ENCODE measurements at places on chromosomes 2 and 18.
A peak's percentile ranks its signal among the peaks of the same experiment; 100 is the strongest.

DNA sequence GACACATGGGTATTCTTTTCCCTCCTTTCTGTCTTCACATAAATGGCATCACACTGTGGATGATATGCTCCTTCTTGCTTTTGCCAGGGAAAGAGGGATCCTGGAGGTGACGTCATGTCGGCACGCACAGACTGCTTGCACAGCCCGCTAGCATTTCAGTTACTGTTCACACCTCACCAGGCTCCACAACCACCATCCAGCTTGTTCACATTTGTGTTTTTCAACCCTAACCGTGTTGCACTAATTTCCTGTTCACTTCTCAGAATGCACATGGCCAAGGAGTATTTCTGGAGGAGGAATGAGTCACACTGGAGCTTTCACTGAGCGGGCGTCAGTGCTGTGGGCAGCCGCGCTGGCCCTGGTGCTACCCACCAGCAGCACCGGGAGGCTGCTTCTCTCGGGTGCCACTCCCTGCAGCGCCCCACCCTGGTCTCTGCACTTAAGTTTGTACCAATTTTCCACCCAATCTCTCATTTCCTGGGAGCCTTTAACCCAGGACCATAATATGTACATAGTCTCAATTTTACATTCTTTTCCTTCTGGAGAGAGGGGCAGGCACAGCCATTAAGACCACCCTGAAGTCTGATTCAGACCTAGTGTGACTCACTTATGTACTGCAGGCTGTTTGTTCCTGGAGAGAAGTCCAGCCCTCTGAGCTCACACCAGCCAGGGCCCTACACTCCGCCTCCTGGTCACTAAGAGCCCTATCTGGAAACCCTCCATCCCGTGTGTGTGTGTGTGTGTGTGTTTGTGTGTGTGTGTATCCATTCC lies 65.1 kb downstream of the MBP start:
- DNase-seq: no peak
- H3K27ac ChIP-seq: peak overlapping the region; percentile 94
- H3K4me3 ChIP-seq: peak overlapping the region; percentile 11

DNA sequence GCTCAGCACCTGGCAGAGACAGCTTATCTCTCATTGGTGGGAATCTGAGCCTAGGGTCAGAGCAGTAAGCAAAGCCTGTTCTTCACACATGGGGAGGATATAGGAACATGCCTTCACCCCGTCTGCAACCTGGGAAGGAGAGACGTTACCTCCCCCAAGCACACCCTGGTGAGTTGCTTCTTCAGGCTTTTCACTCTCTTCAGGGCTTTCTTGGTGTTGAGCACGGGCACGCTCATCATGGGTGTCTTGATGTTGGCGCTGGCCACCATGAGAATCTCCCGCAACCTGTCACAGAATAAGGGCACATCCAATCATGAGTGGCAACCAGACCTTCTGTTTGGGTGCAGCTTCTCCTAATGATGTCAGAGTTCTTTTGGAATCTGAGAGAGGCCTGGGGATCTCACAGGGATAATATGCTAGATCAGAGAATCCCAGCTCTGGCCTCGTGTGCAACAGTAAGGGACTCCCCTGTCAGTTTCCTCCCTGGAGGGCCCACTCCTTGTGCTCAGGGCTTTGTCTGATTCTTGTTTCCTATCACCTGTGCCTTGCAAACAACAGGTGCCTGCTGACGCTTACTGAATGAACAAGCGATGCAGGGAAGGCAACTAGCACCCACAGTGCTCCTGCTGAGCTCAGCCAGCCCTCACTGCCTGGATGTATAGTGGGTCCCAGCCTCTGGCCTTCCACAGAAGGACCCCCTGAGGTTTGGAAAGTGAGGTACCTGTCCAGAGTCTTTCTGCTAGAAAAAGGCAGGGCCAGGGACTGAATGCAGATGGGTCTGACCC lies 66.3 kb downstream of the POLR1A start:
- peaks cover 38% of the 10 kb centered on the region for H3K36me3 ChIP-seq
- DNase-seq: no peak
- no peaks in the 10 kb centered on the region for H3K27me3 ChIP-seq

- no peak overlapping the region for H3K27ac ChIP-seq
- no peaks in the 10 kb centered on the region for H3K27me3 ChIP-seq
- peaks cover 37% of the 10 kb centered on the region for H3K36me3 ChIP-seq
- no peak for DNase-seq
These were observed 29.3 kb downstream of the COX7A2L start for GRCh38 chr2:42331569-42332284.

- peaks cover 3% of the 10 kb centered on the region for H3K27me3 ChIP-seq
- H3K4me1 ChIP-seq: no peaks in the 10 kb centered on the region
- no peak for DNase-seq
- no peak overlapping the region for H3K4me3 ChIP-seq
These were observed 243.5 kb downstream of the ANAPC1 start for GRCh38 chr2:111640480-111640879.

DNA sequence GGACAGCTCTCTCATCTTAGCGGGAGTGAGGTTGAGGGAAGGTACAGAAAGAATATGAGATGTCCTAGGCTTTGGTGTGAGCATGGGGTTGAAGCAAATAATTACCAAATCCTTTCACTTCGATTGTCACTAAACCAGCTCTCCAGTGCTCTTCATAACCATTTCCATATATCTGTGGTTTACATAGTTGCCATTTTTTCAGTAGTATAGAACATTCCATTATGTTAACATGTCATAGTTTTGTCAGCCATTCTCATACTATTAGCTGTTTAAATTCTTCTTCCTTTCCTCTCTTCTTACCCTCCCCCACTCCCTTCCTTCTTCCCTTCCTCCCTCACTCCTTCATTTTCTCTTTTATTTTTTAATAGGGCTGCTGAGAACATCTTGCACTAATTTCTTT lies 205.9 kb downstream of the BABAM2 start:
- H3K4me3 ChIP-seq: no peak overlapping the region
- H3K4me1 ChIP-seq: peaks cover 44% of the 10 kb centered on the region
- DNase-seq: no peak

DNA sequence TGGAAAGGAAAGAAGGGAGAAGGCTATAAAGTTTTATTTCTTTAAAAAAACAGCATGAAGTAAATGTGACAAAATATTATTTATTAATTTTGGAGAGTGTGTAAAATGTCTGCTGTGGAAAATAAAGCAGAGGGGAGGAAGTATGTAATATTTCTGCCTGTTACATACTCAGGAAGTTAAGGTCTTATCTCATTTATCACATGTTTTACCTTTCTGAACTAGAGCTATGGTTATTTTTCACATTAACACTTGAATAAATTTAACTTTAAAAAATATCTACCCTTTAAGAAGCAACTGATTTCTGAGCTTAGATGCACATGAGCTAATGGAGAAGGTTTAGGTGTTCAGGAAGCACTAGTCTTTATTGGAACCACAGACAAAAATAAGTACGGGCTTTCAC lies 148.3 kb downstream of the GRB14 start:
- H3K4me3 ChIP-seq: no peak overlapping the region
- no peaks in the 10 kb centered on the region for H3K36me3 ChIP-seq
- H3K27me3 ChIP-seq: no peaks in the 10 kb centered on the region
- DNase-seq: no peak
- no peak overlapping the region for H3K27ac ChIP-seq

DNA sequence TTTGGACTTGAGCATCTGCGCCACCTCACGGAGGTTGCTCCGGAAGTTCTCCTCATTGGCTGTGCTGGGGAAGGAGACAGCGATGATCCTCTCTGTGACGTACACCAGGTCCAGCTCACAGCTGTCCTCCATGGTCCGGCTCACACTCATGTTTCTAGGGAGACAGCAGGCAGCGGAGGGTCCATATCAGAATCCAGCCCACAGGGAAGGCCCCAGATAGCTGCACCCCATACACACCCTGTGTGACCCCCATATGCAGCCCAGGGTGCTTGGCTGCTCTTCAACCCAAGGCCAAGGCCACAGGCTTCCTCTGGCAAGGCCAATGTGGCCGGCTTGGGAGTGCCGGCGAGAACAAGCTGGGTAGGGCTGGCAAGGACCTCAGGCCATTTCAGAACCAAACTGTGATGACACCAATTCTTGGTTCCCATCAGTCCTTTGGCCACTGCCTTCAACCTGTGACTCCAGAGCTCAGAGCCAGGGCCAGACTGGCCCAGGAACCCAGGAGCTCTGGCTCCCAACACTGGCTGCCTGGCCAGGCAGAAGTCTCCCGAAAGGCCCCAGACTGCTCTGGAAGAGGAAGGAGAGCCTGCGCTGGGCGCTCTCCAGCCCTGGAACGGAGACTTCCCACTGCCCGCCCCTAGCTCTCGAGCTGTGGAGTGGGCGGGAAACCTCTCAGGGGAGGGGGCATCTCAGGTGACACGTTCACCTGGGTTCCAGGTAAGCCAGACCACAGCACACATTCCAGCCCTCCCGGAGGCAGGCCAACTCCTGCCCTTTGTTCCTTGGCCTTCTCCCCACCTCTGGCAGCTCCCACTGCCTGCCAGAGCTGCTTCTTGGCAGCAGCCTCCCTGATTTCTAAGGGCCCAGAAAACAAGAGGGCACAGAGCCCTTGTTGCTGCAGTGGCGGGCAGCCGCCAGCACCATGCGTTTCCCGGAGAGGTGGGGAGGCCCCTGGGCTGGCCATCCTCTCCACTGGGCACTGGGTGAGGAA lies 104.7 kb downstream of the TNS1 start:
- H3K4me1 ChIP-seq: peaks cover 36% of the 10 kb centered on the region
- no peaks in the 10 kb centered on the region for H3K27me3 ChIP-seq
- H3K36me3 ChIP-seq: peaks cover 21% of the 10 kb centered on the region
- DNase-seq: no peak
- no peak overlapping the region for H3K27ac ChIP-seq
- H3K4me3 ChIP-seq: no peak overlapping the region

- no peak for DNase-seq
- H3K4me3 ChIP-seq: no peak overlapping the region
- peaks cover 17% of the 10 kb centered on the region for H3K36me3 ChIP-seq
These were observed 206.5 kb downstream of the SETBP1 start for GRCh38 chr18:44887227-44887631.

- DNase-seq: no peak
- peaks cover 5% of the 10 kb centered on the region for H3K27me3 ChIP-seq
These were observed 1406.1 kb upstream of the NXPH2 start for GRCh38 chr2:140186313-140186712.

- H3K4me3 ChIP-seq: no peak overlapping the region
- no peaks in the 10 kb centered on the region for H3K36me3 ChIP-seq
- H3K4me1 ChIP-seq: no peaks in the 10 kb centered on the region
- no peaks in the 10 kb centered on the region for H3K27me3 ChIP-seq
- peak; percentile 76 for DNase-seq
These were observed 220.5 kb upstream of the RAB6C start for GRCh38 chr2:129758784-129759471.

- no peak overlapping the region for H3K4me3 ChIP-seq
- no peak for DNase-seq
- peaks cover 2% of the 10 kb centered on the region for H3K4me1 ChIP-seq
- no peak overlapping the region for H3K27ac ChIP-seq
- H3K27me3 ChIP-seq: no peaks in the 10 kb centered on the region
These were observed 14.0 kb downstream of the USP14 start for GRCh38 chr18:172361-172760.

- H3K27ac ChIP-seq: no peak overlapping the region
- H3K4me3 ChIP-seq: no peak overlapping the region
- peaks cover 26% of the 10 kb centered on the region for H3K4me1 ChIP-seq
- no peaks in the 10 kb centered on the region for H3K27me3 ChIP-seq
- peaks cover 29% of the 10 kb centered on the region for H3K36me3 ChIP-seq
These were observed 26.4 kb downstream of the NBEAL1 start for GRCh38 chr2:203040966-203041521.

DNA sequence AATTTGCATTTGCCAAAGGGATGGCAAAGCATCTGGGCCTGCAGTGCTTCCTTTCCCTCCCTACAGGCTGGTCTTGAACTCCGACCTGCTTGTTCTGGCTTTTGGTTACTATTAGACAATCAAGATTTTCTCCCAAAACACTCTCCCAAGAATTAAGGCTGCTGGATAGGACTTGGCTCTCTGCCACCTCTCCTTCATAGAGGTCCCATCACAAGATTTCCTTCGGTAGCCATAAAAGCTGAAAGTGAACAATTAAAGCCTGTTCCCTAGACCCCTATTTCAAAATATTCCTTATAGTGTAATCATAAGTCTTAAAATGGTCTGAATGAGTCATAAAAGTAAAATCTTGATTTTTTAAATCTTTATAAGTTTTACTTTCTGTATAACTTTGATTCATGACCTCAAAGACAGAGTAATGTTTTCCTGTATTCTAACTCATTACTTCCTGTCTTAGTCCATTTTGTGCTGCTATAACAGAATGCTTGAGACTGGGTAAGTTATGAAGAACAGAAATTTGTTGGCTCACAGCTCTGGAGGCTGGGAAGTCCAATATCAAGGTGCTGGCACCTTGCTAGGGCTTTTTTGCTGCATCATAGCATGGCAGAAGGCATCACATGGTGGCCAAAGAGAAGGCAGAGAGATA lies 37.8 kb upstream of the TNP1 start:
- no peaks in the 10 kb centered on the region for H3K36me3 ChIP-seq
- no peaks in the 10 kb centered on the region for H3K4me1 ChIP-seq
- H3K4me3 ChIP-seq: no peak overlapping the region
- peaks cover 3% of the 10 kb centered on the region for H3K27me3 ChIP-seq
- H3K27ac ChIP-seq: no peak overlapping the region

- peak overlapping the region; percentile 85 for H3K27ac ChIP-seq
- H3K4me1 ChIP-seq: peaks cover 58% of the 10 kb centered on the region
- DNase-seq: no peak
- peaks cover 18% of the 10 kb centered on the region for H3K36me3 ChIP-seq
These were observed 49.2 kb upstream of the FRZB start for GRCh38 chr2:182915369-182916326.

DNA sequence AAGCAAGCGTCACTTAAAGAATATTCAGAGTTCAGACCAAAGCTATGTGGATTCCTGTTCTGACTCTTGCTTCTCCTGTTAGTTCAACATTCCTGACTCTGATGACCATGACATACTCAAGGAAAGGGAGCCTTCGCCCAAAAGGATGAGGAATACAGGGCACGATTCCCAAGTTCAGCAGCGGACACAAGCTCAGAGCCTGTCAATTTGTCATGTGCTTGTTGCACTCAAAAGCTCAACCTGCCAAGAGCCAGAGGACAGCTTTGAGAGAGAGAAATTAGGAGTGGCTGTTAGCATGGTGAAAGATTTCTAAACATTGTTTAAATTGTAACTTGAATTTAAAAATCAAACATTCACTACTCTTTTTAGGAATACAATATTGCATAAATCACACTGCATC lies 33.3 kb downstream of the APLF start:
- H3K4me1 ChIP-seq: no peaks in the 10 kb centered on the region
- H3K36me3 ChIP-seq: peaks cover 6% of the 10 kb centered on the region
- DNase-seq: no peak
- H3K27ac ChIP-seq: no peak overlapping the region
